ENCODE measurements at places on chromosomes 11 and 22.
A peak's percentile ranks its signal among the peaks of the same experiment; 100 is the strongest.

DNA sequence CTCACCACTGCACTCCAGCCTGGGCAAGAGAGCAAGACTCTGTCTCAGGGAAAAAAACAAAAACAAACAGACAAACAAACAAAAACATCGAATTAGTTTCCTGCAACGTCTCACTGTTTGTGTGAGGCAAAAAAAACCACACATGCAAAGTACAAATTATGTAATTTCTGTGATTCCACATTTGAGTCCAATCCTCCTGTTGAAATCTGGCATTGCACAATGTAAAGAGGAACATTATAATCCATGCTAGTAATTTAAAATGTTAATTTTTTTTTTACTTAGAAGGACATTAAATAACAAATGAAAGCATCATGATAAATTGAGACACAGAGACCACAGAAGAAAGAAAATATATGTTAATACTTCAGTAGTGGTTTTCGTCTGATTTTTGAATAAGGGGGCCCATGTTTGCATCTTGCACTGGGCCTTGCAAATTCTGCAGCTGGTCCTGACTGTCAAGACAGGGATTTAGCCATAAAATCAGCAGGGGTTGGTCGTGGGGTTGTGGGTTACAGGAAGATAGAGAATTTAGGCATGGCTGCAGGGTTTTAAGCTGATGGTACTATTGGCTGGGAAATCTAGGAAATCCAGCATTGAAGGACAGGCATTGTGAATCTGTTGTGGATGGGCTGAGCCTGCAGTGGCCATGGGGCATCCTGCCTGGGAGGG lies 102.6 kb upstream of the ALDH3B2 start:
- no peak for DNase-seq

- DNase-seq: no peak
Measured at GRCh38 chr22:19545935-19546207, 21.7 kb upstream of the CLDN5 start.

- no peak for DNase-seq
Measured at GRCh38 chr11:41399323-41399722, 60.1 kb downstream of the LRRC4C start.

- DNase-seq: no peak
Measured at GRCh38 chr11:33747979-33748378, 11.8 kb upstream of the CD59 start.

DNA sequence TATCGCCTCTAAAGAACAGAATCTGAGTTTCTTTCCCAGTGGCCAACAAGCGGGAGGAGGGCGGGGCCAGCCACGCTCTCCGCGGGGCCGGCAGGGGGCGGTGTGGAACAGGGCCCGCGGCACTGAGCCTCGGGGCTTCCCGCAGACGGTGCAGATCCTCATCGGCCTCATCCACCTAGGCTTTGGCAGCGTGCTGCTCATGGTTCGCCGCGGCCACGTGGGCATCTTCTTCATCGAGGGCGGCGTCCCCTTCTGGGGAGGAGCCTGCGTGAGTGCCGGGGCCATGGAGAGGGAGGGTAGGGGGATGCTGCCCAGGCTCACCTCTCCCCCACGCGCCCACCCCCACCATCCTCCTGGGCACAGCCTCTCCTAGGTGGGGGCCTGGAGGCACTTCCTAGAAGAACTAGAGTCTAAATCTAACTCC lies 10.7 kb downstream of the MS4A15 start:
- DNase-seq: no peak

- DNase-seq: no peak
Measured at GRCh38 chr11:128342511-128343134, 244.7 kb downstream of the ETS1 start.

- DNase-seq: peak; percentile 14
Measured at GRCh38 chr22:19853879-19854777, 546 bp downstream of the GNB1L start.

DNA sequence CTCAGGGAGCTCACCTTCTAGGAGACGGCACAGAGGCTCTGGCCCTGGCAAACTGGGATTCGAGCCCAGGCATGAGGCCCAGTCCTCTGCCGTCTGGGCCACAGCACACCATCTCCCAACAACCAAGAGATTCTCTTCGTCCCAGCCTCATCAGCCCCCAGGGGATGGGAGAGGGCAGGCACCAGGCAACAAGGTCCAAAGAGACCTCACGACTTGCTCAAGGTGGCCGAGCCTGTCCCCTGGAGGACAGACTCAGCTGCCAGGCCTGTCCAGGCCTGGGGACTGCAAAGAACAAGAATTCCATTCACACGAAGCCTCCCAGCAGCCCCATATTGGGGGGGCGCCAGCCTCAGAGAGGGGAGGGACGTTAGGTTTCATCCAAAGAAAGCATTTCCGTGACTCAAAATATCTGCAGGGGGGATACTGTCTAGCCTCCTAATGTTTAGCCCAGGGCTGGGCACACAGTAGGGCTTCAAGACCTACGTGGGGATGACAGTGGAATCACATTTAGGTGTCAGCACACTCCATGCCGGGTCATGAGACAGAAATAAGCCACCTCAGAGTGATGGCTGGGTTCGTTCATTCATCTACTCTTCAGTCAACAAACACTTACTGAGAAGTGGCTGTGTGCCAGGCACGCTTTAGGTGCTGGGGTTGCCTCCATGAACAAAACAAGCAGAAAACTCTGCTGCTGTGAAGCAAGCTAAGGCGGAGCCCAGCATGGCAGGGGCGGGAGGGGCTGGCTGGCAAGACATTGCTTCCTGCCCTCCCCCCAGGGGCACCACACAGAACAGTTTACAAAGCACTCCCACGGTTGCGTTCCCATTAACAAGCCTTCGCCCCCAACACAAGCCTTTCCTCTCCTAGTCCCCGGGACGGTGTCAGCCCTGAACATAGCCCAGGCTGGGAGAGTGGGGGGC lies 1.2 kb downstream of the CARNS1 start:
- no peak for DNase-seq

DNA sequence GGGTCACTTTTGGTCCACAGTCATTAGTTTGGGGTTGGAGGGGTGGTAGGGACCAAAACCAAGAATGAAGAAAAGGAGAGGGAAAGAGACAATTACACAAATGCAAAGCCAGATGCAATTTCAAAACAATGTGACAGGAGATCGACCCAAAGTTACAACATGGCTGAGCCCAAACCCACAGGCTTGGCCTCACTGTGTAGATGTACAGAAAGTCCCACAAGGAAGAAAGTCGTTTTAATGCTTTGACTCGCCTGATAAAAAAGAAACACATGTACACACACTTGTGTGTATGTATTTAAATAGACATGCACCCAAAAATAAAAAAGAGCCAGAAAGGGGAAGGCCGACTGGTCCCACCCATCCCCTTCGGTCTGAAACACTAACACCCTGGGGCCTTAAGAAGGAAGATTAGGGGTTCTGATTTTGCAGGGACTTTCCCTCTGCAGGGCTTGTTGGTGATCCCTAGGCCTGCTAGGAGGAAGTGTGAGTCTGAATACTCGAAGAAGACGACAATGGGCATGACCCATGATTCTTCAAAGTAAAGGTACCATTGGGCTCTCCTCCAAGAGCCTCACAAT lies 104.1 kb downstream of the ETS1 start:
- DNase-seq: no peak

DNA sequence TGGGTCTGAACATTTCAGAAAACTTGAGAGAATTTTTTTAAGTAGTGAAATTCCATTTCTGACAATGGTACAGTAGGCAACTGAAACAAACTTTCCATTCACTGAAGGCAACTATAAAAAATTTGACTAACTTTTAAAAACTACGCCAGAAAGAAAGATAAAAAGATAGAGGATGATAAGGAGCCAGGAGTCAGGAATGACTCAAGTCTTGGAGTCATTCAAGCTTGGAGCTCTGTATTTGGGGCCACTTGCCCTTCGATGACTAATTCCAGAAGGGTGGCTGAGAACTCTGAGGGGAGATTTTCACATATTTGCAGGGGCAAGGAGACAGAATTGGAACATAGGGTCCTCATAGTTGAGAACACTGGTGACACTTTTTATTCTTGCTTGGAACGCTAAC lies 1083.2 kb upstream of the CNTN5 start:
- DNase-seq: no peak

- no peak for DNase-seq
Measured at GRCh38 chr11:102891736-102892135, 17.0 kb upstream of the MMP12 start.

DNA sequence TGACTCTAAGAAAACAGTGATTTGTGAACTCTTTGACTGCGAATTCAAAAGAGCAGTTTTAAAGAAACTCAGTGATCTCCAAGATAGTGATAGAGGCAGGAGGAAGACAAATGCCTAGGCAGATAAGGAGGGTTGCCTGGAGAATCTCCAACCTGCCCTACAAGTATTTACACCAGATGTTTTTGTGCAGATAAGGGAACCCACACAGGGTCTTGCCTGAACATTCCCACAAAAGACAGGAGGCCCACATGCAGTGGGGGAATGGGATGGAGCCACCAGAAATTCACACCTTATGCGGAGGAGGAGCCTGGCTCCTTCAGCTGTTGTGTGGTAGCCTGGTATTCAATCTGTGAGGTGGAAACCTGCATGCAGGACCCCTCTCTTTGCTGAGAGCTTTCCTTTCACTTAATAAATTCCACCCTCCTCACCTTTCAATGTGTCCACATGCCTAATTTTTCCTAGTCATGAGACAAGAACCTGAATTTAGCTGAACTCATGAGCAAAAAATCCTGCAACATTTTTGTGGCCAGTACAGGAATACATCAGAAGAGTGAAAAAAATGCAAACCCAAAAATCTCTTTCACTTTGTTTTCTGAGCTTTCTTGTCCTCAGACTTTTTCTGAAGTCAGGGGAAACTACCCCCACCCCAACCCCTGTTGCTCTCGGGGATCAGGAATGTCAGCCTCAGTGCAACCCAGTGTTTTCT lies 8.1 kb upstream of the GLYAT start:
- DNase-seq: no peak

DNA sequence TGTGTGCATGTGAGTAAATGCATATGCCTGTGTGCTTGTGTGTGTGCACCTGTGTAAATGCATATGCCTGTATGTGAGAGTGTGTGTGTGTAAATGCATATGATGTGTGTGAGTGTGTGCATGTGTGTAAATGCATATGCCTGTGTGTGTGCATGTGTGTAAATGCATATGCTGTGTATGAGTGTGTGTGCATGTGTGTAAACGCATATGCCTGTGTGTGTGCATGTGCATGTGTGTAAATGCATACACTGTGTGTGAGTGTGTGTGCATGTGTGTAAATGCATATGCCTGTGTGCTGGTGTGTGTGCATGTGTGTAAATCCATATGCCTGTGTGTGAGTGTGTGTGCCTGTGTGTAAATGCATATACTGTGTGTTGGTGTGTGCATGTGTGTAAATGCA lies 37.8 kb downstream of the GGTLC2 start:
- no peak for DNase-seq

- DNase-seq: no peak
Measured at GRCh38 chr11:13082588-13082987, 73.5 kb downstream of the RASSF10 start.

GRCh38 chr11:124075492-124075840 lies 34.3 kb upstream of the OR10G7 start:
- no peak for DNase-seq

- no peak for DNase-seq
Measured at GRCh38 chr11:67233584-67234190, 32.6 kb upstream of the GRK2 start.

GRCh38 chr22:20083157-20083890 lies 3.3 kb downstream of the DGCR8 start:
- DNase-seq: no peak

DNA sequence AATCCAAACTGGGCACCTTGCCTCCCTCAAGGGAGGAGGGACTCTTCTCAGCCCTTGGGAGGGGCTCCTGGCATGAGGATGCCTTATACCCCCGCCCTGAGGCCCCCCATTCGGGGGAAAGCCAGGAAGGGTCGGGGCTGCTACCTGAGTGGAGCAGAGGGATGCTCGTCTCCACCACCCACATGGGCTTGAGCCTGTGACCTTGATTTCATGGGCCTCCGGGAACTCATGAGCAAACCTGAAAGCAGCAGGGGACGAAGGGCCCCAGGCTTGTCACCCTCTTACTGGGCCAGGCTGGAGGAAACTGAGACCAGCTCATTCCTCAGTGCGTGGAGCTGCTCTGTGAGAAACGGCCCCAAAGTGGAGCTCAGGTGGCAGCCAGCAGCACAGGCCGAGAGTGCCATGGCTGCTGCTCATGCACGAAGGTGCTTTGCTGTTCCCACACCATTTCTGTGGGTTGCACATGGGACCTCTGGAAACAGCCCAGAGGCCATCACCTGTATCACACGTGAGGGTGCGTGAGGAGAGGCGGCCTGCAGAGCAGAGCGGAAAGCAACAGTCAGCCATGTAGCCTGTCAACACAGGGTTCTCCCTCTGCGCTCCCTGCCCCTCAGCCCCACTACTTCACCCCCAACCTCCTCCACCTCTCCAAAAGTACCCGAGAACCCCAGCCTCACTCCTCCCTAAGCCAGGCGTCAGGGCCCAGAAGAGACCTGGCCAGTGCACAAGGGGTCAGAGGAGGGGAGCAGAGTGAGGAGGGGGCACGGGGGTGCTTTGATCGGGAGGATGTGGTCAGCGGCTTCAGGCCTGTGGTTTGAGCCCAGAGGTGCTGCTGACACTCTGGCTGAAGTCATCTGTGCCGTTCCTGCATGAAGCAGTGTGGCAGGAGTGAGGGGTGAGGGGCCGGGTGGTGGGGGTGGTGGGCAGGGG lies 14.1 kb upstream of the IL2RB start:
- no peak for DNase-seq

Data from HEK293T (cell line).